D721Med (cell line): ENCODE measurements at places on chromosomes 7 and 10.

DNA sequence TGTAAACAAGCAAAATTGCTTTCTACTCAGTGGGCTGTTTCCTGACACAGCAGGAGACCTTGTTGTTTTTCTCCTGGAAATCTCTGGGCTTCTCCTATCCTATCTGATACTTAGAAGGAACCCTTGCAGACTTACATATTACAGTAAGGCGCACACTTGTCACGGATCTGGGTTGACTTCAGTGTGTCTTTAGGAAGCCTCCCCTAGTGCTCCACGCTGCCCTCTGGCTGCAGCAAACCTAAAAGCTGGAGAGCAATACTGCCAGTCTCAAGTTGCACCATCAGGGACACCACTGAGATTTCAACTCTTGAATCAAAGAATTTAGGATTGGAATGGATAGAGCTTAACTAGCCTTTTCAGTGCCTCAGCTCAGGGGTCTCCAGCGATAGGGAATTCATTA lies 495.3 kb downstream of the LRMDA start:
- no peak for DNase-seq

GRCh38 chr10:11403116-11403515 lies 208.3 kb downstream of the USP6NL start:
- DNase-seq: no peak

GRCh38 chr10:123796736-123797135 lies 94.9 kb downstream of the CPXM2 start:
- DNase-seq: no peak

DNA sequence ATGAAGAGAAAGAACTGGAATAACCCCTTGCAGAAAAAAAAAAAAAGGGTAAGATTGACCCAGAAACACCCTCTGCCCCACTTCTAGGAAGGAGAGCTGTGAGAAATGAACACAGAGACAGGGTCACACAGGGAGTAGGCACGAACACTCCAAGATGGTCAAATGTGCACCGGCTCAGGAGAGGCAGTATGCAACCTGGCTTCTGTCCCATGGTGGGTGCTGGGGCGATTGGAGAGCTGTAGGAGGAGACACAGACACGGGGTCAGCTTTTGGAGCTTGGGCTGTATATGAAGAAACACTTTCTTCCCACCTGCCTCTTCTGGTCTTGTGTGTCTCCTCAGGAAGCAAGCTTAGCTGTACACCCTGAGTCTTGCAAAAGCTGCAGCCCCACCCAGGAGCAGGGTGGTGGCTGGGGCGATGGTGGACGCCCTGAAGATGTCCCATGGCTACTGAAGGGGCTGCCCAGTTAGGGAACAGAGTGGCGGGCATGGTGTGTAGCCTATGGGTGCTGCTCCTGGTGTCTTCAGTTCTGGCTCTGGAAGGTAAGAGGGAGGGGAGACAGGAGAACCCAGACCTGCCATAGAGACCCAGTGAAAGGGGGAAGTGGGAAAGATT lies 8.0 kb downstream of the EPHB6 start:
- no peak for DNase-seq

GRCh38 chr7:28697913-28698563 lies 260.1 kb downstream of the TRIL start:
- no peak for DNase-seq

DNA sequence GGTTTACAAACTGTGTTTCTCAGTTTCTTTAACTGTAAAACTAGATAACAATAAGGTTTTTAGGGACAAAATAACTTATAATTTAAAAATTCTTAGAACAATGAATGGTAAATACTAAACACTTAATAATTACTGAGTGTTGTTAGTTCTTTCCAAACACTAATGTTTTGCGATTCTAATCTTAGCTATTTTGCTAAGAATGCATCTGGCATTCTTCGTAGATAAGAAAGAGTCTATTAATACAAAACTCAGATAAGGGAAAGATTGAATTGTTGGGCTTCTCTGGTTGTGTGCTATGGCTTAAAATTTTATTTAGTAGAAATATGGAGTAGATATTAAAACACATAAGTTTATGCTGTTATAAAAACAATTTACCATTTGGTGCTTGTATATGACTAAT lies 45.4 kb downstream of the TMEM229A start:
- DNase-seq: no peak

GRCh38 chr10:132107949-132108877 lies 42.5 kb downstream of the JAKMIP3 start:
- DNase-seq: no peak

- DNase-seq: no peak
These were observed 34.4 kb downstream of the PLEKHA8 start for GRCh38 chr7:30062587-30062986.

DNA sequence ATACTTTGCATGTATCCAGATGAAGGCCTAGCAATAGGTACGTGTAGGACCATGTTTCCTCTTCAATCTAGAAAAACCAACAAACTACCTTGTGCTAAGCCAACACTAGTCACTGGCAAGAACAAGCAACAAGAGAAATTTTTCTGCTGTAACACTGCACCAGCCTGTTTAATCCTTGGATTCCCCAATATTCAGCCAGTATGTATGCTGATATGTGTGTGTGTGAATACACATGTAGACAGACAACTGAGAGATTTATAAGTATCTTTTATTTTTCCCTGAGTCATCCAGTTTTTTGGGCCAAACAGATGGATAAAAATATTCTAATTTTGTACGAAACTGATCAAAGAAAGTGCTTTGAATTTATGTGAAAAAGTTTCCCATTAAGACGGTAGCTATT lies 26.2 kb downstream of the GLI3 start:
- no peak for DNase-seq

GRCh38 chr7:22667562-22668239 lies 59.3 kb upstream of the IL6 start:
- no peak for DNase-seq

DNA sequence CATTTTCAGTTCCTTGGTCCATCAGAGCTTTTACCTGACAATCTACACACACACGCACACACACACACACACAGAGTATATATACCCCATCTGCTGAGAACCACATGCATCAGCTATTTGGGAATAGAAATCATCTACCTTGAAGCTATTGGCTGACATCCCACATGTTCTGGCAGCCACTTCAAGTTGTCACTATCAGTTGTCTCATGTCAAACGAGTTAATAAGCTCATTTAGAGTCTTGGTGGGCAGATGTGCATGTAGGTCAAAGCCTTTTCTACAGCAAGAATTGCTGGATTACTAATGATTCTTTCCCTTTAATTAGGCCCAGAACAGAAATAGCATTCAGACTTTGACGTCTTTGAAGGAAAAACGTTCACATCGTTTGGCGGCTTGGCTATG lies 36.8 kb downstream of the COL28A1 start:
- no peak for DNase-seq

- no peak for DNase-seq
These were observed 77.2 kb upstream of the CHST15 start for GRCh38 chr10:124170631-124171030.

DNA sequence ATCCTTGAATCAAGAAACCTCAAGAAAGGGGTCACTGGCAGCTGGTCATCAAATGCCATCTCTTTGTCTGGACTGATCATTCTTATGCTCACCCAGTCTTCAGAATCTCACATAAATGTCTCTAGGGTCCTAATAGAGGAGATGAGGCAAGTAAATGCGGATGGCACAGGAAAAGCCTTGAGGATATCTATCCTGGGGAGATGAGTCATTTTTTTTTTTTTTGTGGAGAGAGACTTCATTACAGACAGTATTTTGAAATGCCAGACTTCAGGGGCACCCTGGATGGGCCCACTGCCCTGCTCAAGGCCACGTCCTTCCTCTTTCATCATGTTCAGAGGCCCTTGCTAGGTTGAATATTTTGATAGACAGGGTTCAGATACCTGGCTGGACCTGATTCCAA lies 19.5 kb upstream of the PLPP4 start:
- DNase-seq: no peak

DNA sequence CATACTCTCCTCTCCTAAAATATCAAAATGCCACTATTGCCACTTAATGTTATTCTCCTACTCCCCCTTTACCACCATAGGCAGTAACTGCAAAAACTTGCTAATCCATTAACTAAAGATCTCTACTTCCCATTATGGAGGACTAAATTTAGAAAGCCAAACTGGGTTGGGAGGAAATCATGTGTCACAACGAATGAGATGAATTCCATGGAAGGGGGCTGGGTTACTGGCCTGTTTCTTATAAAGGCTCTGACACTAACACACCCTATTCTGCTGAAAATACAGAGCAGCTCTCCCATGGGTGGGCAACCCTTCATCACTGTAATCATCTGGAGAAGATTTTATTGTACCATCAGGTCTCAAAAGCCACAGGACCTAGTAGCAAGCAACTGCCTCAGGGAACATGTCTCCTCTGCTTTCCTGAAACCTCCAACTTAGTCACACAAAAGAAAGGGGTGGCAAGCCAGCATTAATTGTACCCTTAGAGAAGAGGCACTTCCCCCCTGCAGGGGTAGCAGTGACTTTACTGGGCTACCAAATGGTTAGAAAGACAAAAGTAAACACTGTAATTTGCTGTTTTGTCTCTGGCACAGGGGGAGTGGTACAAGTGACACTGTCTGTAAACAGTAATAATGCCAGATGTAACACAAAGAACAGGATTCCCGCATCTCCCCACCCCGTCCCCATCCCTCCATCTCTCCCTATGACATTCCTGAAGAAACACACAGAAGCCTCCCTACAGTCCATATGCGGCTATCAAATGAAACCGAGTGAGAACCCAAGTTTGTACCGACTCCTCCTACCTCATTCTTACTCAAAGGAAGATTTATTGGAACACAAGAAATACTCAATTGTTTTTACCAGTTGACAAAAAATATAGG lies 81.6 kb downstream of the ARMH3 start:
- no peak for DNase-seq

DNA sequence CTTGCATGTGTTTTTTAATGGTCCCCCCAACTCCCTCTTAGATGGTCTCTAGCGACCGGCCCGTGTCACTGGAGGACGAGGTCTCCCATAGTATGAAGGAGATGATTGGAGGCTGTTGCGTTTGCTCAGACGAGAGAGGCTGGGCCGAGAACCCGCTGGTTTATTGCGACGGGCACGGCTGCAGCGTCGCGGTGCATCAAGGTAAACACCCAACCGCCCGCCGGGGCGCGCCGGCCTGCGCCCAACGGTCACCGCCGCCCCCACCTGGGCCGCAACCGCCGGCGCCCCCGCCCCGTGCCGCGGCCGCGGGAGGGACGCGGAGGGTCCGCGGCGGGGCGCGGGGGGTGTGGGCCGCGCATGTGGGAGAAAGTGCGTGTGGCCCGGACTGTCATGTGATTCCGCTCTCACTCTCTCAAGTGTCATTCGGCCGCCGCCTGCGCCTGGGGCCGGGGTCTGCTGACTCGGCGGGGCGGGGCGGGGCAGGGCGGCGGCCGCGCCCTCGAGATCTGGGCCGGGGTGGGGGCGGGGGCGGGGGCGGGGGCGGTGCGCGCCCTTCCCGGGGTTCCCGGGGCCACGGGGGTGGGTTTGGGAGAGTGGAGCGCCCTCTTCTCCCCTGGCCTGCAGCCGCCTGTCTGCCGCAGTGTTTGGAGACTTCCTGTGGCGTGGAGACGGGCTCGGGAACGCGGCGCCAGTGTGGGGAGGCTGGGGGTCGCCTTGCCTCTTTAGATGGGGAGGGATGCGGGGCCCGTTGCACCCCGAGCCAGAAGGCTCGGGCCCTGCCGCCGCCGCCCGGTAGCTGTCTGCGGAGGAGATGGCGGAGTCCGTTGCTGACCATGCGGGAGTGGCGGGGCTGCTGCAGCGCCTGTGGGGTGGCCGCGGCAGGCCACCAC lies 817 bp downstream of the MLLT10 start:
- DNase-seq: no peak

DNA sequence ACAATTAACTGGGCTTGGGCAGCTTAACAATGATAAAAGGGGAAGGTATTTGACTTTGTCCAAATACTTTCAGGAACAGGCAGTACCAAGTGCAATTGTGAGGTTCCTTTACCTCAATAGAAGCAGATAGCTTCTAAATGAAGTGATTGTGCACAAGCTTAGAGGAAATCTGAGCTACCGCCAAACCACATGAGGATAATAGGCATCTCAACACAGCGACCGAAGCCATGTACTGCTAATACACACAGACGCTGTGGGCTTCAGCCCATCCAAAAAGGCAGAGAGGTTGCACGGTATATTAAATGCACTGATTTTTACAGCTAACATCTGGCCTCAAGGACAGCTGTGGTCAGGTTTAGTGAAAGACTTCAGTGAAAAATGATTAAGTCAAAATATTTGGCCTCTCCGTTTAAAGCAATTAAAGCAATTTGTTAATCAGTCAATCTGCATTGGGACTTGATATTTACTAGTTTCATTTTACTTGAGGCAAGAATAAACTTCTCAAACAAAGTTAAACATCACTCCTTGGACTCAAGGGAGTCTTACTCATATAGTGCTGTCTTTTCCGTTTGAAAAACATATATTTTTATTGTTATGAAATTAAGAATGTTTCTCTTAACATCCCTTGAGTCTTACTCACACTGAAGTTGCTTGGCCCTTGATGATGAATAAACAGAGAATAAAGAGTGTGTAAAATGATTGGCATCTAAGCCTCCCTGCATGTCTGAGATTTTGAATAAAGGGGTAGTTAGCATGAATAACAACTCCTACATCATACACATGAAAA lies 306.3 kb downstream of the C7orf25 start:
- no peak for DNase-seq

GRCh38 chr10:96541921-96542320 lies 28.2 kb upstream of the TLL2 start:
- no peak for DNase-seq

- DNase-seq: no peak
These were observed 245.9 kb downstream of the FGFR2 start for GRCh38 chr10:121352231-121352855.

GRCh38 chr10:31130406-31130805 lies 98.7 kb upstream of the ZNF438 start:
- DNase-seq: no peak

DNA sequence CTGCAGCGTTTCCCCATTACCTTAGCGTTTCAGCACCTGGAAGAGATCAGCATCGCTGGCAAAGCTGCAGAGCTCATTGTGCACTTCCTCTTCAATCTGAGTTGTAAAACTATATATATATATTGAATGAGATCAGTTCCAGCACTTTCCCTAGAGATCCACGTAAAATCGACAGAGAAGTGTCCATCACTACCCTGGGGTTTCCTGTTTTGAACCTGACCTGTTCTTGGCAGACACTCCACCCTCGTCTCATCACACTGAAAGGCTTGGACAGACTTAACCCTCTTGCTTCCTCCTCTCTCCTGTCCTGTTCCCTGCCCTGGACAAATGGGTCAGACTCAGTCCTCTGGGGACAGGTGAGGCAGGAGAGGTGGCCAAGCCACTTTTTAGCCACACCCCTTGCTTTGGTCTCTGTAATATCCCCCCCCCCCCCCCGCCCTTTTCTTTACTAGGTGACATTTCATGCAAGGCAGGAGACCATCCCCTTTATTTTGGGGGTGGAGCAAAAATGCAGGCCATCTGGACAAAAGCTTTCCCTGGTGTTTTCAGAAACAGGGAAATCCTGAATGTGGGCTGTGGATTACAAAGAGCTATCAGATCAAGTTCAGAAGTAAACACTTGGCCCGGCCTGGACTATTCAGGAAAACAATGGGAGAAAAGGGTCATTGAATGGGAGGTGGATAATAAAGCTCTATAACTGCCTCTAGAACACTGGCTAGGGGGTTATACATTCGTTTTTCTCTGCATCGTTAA lies 83.7 kb upstream of the KDM7A start:
- DNase-seq: no peak

GRCh38 chr7:303425-303824 lies 13.5 kb downstream of the FOXL3 start:
- no peak for DNase-seq
